ENCODE measurements at places on chromosomes 5 and 9.

DNA sequence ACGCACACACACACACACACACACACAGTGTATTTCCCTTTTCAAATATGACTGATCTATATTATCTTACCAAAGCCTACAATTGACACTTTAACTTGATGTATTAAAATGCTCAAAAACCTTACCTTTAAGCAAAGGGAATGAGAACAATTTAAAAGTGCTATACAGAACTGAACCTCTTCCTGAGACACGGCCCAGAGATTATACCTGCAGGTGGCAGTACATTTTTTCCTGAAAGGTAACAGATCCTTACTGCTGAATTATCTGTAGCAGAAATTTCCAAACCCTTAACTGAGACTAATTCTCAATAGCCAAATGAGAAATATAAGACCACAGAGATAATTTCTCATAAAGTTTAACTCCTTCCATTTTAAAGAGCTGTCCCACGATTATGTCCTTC is 91.1 kb downstream of the MYO10 start:
- DNase-seq, result no peak

DNA sequence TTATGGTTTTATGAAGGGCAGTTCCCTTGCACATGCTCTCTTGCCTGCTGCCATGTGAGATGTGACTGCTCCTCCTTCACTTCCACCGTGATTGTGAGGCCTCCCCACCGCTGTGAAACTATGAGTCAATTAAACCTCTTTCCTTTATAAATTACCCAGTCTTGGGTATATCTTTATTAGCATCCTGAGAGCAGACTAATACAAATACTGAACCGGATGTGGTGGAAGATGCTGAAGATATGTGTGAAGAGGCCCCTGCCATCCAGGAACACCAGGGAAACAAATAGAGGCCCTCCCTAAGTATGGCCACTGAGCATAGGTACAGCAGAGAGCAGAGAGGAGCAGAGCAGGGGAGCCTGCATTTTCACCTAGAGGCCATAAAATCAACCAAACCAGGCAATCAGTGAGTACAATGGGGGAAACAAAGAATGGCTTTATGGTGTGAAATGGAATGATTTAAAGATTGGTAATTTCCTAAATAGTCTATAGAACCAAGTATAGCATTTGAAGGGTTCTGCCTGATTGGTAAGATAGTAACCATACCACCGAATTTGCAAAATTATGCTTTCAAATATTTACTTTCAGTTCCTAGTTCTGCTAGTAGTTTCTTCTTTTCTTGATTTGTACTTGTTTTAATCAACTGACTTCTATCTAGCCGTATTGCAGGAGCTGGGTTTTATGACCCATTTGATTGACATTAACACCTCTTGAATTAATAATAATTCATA is 421.6 kb downstream of the IRX1 start:
- DNase-seq, result no peak

DNA sequence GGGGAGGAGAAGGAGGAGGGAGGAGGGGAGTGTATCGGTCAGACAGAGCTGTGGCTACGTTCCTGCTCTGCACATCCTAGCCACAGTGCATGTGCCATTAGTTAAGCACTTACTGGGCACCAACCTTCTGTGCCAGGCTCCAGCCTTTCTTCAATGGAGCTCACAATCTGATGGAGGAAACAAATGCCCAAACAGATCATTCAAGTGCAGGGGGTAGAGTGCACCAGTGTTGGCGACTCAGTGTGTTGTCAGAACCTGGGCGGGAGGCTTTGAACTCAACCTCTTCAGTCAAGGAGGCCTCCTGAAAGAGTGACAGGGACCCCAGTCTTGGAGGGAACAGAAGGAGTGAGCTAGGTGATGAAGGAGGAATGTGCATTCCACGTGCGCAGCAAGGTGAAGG is 51.9 kb upstream of the SHB start:
- DNase-seq, result no peak

DNA sequence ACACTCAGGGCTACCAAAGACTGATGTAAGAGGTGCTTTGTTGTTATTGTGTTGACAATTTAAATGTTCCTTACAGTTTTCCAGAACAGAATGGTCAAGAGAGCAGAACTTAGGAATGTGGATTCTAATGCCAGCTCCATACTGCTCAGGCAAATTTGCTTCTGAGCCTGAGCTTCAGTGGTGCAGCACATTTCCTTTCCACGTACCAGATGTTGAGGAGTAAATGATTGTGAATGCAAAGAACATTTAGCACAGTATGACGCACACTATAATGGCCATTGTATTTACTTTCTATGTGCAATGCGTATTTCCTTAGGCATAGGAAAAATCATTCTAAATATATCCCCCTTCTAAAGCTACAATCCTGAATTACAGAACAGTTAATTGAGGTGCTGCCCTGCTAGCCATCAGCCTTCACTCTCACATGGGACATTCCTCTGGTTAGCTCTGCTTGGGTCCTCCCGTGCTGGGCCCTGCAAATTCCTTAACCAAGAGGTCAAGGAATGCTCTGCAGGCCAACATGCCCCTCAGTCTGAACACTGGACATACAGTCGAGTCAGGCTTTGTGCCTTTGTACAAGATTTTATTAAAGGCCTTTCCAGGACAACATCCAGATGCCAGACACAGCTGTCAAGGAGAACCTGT is 21.1 kb upstream of the TMEM174 start:
- no peak for DNase-seq

DNA sequence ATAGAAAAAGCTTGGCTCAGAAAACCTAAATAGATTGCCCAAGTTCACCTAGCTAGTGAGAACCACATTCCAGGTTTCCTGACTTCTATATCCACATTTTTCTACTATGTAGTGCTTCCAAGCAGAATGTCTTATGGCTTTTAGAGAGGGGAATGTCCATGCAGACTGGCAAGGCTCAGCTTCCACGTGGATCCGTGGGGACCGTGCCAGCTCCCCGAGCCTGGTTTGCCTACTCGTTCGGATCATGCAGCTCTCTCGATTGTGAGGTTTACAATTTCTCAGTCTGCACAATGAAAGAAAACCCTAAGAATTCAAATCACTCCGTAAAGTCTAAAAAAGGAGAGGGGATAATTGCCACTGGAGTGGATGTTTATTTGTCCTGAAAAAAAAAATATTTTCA is 256.5 kb upstream of the NR4A3 start:
- DNase-seq, result no peak

- no peak for DNase-seq
Measured at GRCh38 chr5:153460421-153460820, 30.0 kb upstream of the GRIA1 start.

- DNase-seq, result no peak
Measured at GRCh38 chr9:37732086-37732741, 21.4 kb upstream of the TRMT10B start.

DNA sequence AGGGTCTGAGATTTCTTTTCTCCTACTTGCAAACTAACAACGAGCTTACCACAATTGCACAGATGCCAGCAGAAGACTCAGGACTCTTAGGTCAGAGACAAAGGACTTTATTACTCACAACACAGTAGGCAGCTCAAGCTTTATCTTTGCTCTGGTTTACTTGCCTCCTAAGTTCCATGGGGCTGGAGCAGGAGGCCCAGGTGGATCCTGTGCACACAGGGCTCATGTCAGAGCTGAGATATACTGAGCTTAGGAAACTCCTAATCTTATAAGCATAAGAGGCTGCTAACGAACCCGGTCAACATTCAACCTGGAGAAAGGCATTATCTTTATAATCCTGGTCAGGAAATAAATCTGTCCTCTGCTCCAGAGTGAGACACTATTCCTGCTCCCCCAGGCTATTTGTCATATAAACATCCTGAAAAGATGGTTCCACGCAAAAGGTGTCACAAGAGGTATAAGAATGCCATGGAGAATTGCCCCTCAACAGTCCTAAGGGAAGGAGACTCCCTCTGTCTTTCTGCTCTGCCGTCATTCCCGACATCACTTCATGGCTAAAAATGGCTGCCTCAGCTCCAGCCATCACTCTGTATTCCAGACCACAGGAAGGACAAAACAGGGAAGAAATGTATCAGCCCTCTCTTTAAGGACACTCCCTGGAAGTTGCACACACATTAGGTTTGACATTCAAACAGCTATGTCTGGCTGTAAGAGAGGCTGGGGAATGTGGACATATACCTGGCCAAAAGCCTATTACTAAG is 16.2 kb downstream of the DUSP1 start:
- no peak for DNase-seq

DNA sequence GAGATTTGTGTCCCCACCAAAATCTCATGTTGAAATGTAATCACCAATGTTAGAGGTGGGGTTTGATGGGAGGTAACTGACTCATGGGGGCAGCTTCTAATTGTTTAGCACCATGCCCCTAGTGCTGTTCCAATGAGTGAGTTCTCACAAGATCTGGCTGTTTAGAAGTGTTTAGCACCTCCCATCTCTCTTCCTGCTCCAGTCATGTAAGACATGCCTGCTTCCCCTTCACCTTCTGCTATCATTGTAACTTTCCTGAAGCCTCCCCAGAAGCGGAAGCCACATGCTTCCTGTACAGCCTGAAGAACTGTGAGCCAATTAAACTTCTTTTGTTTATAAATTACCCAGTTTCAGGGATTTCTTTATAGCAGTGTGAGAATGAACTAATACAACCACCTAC is 170.5 kb downstream of the NDUFS4 start:
- DNase-seq, result no peak

- no peak for DNase-seq
Measured at GRCh38 chr9:131120620-131121228, 4.7 kb upstream of the NUP214 start.

- no peak for DNase-seq
Measured at GRCh38 chr9:95574176-95574575, 57.4 kb upstream of the PTCH1 start.

- no peak for DNase-seq
Measured at GRCh38 chr5:35201291-35201690, 29.0 kb downstream of the PRLR start.

GRCh38 chr5:65801352-65801783 is 79.4 kb downstream of the NLN start:
- no peak for DNase-seq

DNA sequence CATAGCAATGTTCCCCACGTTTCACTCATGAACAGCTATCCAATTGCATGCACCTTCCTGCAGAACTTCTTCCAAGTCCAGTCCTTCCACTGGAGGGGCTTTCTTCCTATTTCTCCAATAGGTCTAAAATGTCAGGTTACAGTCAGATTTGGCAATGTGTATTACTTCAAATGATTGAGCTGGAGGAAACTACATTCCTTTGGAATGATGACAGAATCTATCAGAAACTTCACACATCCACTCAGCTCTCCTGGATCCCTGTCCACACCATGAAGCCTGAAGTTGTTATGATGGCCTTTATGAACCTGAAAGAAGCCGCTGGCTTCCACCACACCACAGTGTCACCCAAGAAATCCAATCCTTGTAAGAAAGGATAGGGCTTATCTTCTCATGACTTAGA is 32.2 kb downstream of the FBXW2 start:
- DNase-seq, result no peak

GRCh38 chr5:112529525-112529924 is 110.4 kb upstream of the EPB41L4A start:
- no peak for DNase-seq

DNA sequence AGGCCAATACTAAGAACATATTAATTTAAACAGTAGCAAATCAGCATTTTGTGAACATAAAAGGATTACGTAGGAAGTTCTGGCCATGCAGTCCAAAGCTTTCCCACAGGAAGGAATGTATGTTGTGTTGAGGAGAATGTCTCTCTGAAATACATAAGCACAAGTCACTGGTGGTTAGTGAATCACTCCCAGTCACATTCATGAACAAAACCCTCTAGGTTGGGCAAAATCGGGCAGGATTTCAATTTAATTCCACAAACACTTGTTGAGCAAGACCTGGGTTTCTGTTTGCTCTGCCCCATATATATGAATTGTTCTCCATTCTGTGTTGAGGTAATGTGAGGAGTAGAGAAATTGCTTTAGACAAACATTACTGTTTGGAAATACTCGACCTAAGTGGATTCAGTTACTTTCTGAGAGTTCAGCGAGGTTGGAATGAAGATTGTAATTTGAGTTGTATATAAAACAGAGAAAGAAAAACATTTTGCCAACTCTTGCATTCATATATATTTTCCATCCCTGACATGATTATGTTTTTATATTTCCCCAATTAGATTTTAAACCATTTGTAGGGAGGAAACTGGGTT is 127.6 kb upstream of the RPS23 start:
- no peak for DNase-seq

DNA sequence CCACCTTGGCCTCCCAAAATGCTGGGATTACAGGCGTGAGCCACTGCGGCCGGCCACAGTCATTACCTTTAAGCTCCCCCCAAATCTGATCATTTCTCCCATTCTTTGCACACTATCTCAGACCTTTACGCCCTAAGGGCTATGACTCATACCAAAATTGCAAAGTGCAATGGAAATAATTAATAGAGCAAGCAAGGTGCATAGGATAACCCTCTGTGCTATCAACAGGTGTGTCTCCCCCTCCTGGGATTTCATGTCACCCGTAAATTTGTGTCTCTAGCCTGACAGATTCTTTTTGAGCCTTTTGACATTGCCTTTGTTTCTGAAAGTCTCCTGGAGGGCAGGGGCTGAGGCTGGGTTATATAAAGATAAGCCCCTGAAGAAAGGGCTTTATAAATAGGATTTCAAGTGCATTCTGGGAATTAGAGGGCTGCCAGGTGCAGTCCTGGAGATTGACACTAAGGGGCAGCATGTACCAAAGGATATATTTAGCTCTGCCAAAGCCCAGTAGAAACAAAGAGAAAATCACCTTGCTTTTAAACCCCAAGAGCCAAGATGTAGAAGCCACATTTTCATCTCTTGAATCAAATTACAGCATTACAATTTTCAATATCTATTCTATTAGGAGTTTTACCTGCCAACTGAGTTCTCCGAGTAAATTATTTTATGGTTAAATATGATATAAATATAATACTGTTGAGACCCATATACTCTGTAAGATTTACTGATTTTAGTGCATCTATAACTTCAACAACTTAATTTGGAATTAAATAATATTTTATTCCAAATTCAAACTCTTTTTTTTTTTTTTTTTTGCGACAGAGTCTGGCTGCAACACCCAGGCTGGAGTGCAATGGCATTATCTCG is 18.2 kb downstream of the S100Z start:
- no peak for DNase-seq

DNA sequence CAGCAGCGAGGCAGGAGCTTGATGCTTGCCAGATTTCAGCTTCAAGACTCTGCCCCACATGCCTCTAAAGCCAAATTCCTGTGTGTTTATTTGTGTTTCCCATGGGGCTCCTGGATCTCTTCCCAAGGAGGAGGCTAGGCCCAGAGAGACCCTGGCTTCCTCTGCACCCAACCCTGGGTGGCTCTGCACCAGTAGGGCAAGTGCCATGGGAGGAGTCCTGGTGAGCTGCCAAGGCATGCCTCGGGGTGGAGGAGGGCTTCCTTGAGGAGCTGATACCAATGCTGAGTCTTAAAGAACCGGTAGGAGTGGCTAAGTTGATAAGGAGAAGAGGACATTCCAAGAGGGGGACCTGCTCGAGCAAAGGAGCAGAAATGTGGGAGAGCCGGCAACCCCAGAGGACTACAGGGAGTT is 6.8 kb upstream of the TIFAB start:
- no peak for DNase-seq

GRCh38 chr5:569868-570361 is 42.2 kb upstream of the CEP72 start:
- DNase-seq, result no peak
